Stimulated activated CD8-positive, alpha-beta memory T cell treated with anti-CD3 and anti-CD28 coated beads, Interleukin-4, amount 100 ng/mL, for 48 hours (primary cell): ENCODE measurements at places on chromosomes 13 and 19.

- no peak for DNase-seq
These were observed 275.4 kb downstream of the DNAJC15 start for GRCh38 chr13:43298816-43299215.

- DNase-seq: peak; percentile 83
These were observed 9.4 kb downstream of the SIRT6 start for GRCh38 chr19:4172861-4173473.

DNA sequence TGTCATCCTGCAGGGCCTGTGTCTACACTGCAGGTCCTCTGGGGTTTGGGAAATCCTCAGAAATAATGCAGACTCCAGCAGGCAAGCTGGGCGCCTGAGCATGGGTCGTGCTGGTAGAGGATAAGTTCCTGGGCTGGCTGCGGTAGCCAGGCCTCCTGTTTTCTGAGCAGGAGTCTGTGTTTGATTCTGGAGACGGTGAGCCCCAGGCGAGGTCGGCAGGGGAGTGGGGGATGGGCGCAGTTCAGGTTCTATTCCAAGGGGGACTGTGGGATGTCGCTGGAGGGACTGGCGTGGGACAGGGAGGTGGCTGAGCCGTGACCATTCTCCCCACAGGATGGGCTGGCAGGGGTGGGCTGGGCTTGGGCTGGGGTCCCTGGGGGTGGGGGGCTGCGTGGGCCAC, 154.7 kb downstream of the KDM4B start:
- DNase-seq: no peak

GRCh38 chr13:36973009-36973408, 26.1 kb downstream of the ALG5 start:
- DNase-seq: no peak

- no peak for DNase-seq
These were observed 1.3 kb upstream of the LENG1 start for GRCh38 chr19:54160854-54161253.

- DNase-seq: no peak
These were observed 24.8 kb downstream of the MAP4K1 start for GRCh38 chr19:38592940-38593339.

DNA sequence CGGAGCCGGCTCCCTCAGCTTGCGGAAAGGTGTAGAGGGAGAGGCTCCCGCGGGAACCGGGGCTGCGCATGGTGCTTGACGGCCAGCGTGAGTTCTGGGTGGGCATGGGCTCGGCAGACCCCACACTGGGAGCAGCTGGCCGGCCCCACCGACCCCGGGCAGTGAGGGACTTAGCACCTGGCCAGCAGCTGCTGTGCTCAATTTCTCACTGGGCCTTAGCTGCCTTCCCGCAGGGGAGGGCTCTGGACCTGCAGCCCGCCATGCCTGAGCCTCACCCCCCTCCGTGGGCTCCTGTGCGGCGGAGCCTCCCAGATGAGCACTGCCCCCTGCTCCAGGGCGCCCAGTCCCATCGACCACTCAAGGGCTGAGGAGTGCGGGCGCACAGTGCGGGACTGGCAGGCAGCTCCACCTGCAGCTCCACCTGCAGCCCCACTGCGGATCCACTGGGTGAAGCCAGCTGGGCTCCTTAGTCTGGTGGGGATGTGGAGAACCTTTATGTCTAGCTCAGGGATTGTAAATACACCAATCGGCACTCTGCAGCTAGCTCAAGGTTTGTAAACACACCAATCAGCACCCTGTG, 1141.8 kb downstream of the PCDH17 start:
- no peak for DNase-seq
